EH (cell line): ENCODE measurements at places on chromosomes 2 and 18.

- DNase-seq = peak; percentile 52
These were observed 208.6 kb downstream of the RBM43 start for GRCh38 chr2:151052850-151053660.

- no peak for DNase-seq
These were observed 181.5 kb upstream of the SCN7A start for GRCh38 chr2:166675553-166675952.

DNA sequence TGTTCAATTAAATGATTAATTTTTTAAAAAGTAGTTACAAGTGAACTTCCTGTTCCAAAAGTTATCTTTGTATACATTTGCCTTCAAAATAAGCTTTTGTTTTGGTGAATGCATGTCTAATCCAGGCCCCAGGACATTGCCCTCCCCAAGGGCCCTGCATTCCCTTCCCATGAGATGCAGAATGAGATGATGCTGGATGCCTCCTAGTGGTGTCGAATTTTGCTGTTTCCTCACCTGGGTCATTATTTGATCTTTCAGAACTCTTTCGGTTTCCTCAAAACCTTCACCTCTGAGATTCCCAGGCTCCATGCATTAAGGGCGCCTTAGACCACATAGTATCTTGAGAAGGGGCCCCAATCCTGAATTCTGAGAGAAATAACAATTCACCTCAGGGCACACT is 728.8 kb downstream of the CNTNAP5 start:
- DNase-seq = no peak

DNA sequence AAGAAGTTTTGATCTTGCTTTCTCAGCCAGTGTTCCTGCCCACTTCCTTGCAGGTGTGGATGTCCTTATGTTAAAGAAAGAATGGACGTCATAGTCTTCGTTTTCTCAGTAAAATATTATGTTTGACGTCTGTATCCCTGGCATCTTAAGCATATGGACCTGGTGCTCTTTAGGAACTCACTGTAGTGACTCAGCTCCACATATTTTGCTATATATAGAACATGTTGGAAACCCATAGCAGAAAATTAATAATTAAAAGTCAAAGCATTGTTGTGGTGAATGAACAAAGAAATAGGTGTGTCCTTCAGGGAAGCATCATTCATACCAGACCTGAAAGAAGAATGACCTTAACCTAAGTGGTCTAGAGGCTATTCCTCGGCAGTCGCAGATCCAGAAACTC is 196.1 kb downstream of the MCFD2 start:
- DNase-seq = peak; percentile 70

DNA sequence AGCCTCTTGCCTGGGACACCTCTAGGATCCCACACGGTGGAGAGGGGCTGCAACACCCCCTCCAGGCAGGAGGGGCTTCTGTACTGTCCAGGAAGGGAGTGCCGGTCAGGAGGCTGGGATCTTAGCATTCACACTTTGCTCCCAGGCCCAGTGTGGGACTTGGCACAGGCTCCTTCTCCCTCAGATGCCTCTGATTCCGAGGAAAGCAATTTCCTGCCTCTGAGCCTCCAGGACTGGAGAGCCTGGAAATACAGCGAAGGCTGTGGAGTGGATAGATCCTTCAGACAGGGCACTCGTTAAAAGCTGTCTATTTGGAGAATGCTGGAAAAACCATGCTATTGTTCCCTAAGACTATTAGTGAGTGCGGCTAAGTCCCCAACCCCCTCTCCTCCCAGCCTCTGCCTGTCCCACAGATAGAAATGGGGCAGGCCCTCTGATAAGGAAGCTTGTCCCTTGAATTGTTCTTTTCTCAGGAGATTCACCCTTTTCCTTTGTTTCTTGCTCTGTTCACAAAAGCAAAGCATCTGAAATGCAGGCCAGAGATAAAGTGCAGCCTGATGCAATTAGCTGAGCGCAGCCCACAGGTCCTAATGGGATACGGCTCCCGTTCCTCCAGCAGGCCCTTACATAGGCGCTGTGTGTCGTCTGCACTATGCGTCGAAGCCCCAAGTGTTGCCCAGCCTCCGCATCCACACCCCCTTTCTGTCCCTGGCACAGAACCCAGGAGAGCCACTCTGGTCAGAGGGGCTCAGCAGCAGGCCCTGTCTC is 252.2 kb downstream of the KLHL29 start:
- DNase-seq = peak; percentile 95

GRCh38 chr2:195664528-195664927 is 7.5 kb downstream of the SLC39A10 start:
- DNase-seq = peak; percentile 20

DNA sequence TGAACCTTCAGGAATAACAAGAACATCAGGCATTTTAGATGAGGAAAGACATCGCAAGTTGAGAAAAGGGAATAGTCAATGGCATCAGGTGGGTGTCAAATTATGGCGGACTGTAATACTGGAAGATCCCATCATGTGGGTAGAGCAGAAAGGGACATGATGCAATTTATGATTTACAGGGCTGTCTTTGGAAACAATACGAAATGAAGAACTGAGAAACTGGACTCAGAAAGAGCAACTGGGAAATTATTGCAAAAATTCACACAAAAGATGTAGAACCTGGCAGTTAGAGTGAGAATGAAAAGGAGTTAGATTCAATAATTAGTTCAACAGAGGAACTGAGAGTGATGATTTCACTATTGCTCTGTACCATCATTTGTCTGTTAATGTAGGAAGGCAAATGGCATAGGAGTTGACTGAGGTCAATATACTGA is 1635.0 kb upstream of the ACVR2A start:
- no peak for DNase-seq

DNA sequence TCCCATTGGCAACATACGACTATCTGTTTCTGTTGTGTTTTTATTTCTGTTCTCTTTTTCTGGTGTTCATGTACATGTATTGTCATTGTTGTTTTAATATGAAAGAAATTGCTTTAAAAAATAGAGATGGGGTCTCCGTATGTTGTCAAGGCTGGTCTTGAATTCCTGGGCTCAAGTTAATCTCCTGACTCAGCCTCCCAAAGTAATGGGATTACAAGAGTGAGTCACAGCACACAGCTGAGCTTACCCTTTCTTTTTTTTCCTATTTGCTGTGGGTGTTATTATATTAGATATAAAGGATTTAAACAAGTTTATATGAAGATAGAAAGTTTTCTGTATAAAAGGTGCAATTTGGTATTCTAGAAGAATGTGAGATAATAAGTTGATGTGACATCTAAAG is 554.6 kb downstream of the DSC3 start:
- no peak for DNase-seq

- DNase-seq = no peak
These were observed 16.9 kb downstream of the HNMT start for GRCh38 chr2:137981112-137981656.

- peak; percentile 59 for DNase-seq
These were observed 77.0 kb upstream of the PDE1A start for GRCh38 chr2:182503886-182504285.

GRCh38 chr2:157540102-157540501 is 88.6 kb downstream of the ACVR1C start:
- no peak for DNase-seq

DNA sequence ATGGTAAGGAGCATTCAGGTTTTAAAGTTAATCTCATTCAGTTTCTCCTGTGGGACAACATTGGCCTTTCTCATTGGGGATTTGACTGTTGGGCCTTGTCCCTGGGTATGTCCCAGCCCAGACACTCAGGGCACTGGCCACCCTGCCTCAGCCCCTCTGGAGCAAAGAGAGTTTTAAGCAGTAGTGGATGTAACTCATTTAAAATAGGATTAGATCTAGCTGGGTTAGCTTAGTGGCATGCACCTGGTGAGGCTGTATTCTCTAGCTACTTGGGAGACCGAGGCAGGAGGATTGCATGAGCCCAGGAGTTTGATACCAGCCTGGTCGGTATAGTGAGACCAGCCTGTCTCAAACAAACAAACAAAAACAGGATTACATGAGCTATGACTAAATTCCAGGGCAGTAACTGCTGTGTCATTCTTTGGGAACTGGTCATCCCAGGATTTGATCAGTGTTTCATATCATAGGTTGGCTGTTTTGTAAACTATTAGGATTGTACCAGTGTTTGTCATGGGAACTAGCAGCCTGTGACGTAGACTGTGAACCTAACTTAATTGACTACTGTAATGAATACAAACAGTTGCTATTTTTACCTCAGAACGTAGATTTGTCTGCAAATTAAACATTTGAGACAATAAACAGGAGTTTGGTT is 12.5 kb downstream of the INPP4A start:
- DNase-seq = peak; percentile 91

DNA sequence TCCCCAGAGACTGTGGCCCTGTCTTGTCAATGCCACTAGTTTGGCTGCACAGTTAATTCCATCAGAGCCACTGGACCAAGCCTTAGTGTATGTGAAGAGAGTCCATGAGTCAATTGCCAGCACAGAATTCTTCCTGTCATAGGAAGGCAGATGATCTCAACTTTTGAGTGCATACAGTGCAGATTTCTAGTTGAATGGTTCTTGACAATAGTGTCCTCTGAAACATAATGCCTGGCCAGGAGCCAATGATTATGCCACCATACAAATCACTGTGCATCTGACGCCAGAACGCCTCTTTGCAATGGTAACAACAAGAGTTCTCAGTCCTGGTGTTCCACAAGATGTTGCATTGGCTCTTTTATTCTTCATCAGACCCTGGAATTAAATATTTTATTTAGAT is 7.1 kb downstream of the NEUROD1 start:
- no peak for DNase-seq

GRCh38 chr2:183126635-183127034 is 2.4 kb downstream of the NUP35 start:
- no peak for DNase-seq
